Spinal cord (tissue), 10 donors: ENCODE measurements at places on chromosomes 5 and 9. TPM values are rescaled to one million over a fixed set of nuclear protein-coding genes. Genes with fewer than 3 reads are reported as not detected.

DNA sequence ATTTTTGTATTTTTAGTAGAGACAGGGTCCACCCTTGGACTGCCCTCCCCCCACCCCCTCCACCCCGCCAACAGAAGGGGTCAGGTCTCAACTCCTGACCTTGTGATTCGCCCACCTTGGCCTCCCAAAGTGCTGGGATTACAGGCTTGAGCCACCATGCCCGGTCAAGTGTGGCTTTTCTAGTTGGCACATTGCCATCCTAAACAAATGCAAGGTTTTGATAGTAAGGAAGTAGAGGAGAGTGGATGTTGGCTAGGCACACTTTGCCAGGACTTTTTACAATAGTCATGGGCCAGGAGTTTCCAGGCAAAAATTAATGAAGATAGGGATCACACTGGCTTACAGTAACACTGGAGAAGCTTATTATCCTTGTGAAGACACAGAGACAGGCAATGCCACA, 62.4 kb downstream of the GALNT12 start:
- no peak for DNase-seq

DNA sequence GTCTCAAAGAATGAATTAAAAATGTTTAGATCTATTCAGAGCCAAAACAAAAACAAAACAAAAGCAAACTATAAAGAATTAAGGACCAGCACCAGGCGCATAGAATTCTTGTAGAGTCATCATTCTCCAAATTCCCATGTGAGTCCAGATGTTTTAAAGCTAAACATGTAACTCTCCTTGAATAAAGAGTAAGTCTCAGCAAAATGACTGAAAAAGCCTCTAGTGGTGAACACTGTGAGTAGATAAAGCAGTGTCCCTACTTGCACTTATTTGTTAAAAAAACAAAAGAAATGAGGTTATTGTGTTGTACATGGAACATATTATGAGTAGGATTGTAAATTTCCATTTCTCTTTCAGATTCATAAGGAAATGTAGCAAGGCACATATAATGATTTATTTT, 44.0 kb downstream of the NNT start:
- DNase-seq, result no peak

- DNase-seq, result no peak
Measured at GRCh38 chr9:92164490-92164889, 49.3 kb upstream of the SPTLC1 start.

- no peak for DNase-seq
Measured at GRCh38 chr5:150175536-150175935, 9.0 kb downstream of the CDX1 start.

DNA sequence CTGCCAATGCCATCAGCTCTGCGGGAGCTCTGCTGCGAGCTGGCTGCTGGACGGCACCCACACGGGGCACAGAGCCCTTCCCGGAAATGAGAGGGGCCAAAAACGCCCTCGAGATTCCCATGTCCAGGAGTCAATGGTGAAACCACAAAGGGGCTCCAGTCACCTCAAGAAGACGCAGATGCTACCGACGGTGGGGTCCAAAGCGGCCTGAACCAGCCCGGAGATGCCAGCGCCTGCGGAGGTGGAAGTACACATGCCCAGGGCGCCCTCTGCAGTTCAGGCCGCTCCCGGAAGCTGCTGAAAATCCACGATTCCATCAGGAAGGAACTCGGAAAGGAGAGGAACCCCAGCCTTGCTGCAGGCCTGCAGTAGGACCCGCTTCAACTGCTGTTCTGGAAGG, 82.4 kb upstream of the SELENOP start:
- no peak for DNase-seq

DNA sequence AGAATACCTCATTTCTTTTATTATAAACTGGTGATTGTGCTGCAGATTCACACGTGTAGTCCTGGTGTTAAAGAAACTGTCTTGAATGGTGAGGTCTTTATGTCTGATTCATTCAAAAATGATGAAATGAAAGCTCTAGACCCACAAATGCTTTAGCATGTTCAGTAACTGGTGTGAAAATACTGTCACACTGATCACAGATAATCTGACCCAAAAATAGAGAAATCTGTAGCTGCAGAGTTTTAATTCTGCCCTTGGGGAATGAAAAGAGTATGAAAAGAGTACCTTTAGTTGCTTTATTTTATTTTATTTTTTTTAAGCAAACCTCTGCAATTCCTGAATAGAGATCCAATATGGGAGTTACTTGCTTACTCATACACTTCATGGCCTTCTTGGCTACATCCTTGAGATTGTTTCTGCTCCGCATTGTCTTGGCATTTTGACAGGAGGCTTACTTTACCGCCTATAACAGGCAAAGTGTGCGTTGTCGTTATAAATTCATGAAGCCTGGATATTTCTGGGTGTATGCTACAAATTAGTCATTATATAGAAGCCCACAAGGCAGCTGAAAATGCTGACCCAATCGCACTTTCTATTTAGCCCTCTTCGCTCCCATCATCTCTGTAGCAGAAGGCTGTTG, 2.7 kb downstream of the RGMB start:
- no peak for DNase-seq

DNA sequence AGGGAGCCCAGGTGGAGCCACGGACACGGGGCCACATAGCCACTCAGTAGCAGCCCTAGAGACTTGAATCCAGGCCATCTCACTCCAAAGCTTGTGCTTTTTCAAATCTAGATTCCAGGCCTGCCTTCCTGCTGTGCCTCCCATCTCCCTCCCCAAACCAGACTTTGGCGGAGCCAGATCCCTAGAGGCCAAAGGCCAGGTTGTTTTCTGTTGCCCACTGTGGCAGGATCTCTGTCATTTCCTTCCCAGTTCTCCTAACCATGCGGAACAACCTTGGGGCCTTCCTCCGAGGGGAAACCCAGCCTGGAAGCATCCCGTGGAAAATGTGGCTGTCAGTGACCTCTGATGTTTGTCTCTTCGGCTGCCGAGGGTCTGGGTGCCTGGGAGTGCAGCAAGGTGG, 16.4 kb upstream of the RPS14 start:
- no peak for DNase-seq

CCNJL gene
- 5.0 TPM for total RNA-seq

IRX1 gene
- total RNA-seq, result 11.9 TPM

OBP2B gene
- not detected for total RNA-seq
